Brain (organoid and tissue), 16 donors: ENCODE measurements at places on chromosomes 13 and 19. TPM values are rescaled to one million over a fixed set of nuclear protein-coding genes. Genes with fewer than 3 reads are reported as not detected.

CAPN12 gene
- polyA plus RNA-seq: 0.44 TPM

ICAM5 gene
- 6.4 TPM for polyA plus RNA-seq

FUT3 gene
- 0.29 TPM for polyA plus RNA-seq

TJP3 gene
- 3.8 TPM for polyA plus RNA-seq

CBY2 gene
- polyA plus RNA-seq: 2.2 TPM

CABP5 gene
- not detected for polyA plus RNA-seq

TEAD2 gene
- polyA plus RNA-seq: 42.5 TPM

EID2B gene
- 5.3 TPM for polyA plus RNA-seq

RAB20 gene
- polyA plus RNA-seq: 3.1 TPM

TNFSF13B gene
- 0.32 TPM for polyA plus RNA-seq

SH2D3A gene
- not detected for polyA plus RNA-seq

INSL3 gene
- 0.66 TPM for polyA plus RNA-seq

TUBB4A gene
- 755 TPM for polyA plus RNA-seq

KCNK6 gene
- polyA plus RNA-seq: 0.48 TPM

PBX4 gene
- polyA plus RNA-seq: 5.2 TPM
